ENCODE measurements at places on chromosomes 7 and 10. TPM values are rescaled to one million over a fixed set of nuclear protein-coding genes. Genes with fewer than 3 reads are reported as not detected.

The LLCFC1 gene
- total RNA-seq, result not detected

The KIAA1217 gene
- 16.4 TPM for total RNA-seq

The SNX10 gene
- not detected for total RNA-seq

The TCAF2 gene
- total RNA-seq, result 1.8 TPM

The ADAM12 gene
- total RNA-seq, result 7.2 TPM
